ENCODE measurements at places on chromosomes 1 and 21.

DNA sequence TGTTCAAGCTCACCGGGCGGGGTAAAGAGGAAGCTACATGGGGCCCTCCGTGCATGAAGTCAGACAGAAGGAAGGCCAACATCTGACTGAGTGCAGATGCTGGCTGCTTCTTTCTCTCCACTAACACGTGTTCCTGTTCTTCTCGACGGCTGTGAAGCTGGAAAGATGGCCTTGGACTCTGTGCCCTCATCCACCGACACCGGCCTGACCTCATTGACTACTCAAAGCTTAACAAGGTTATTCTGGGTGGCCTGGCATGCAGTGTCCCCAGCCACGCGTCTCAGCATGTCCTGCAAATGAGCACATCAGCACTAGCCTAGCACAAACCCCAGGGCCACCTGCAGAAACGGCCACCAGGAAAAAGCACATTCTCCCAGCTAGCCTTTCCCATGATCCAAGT, 41.2 kb downstream of the ACTN2 start:
- DNase-seq: no peak

GRCh38 chr1:27141266-27142003, 13.5 kb downstream of the SLC9A1 start:
- no peak for DNase-seq

DNA sequence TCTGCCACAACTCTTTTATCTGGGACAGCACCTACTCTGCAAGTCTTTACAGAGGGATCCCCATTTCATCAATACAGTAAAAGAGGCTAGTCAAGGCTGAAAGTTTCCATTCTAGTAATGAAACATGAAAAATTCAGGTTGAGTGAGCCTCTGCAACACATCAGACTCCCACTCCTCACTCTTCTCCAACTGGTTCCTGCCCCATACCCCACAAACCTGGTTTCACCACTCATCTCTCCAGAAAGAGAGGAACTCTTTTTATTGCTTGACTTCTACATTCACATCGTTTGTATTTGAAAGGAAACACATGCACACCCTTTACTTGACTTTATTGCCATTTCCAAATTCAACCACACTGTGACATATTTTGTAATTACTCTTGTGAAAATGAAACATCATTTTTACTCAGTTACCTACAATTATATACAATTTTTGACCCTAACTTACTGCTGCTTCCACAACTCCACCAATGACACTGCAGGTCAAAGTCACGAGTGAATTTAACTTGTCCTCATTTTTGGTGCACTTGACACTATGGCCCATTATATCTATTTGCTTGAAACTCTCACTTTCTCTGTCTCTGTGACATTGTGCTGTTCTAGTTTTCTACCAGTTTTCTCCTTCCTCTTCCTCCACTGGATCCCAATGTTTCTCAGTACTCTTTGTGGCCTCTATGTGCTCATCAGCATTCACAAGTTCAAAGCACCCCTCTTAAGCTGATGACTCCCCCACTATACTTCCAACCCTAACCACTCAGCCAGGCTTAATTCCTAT, 8.0 kb downstream of the STX6 start:
- no peak for DNase-seq

DNA sequence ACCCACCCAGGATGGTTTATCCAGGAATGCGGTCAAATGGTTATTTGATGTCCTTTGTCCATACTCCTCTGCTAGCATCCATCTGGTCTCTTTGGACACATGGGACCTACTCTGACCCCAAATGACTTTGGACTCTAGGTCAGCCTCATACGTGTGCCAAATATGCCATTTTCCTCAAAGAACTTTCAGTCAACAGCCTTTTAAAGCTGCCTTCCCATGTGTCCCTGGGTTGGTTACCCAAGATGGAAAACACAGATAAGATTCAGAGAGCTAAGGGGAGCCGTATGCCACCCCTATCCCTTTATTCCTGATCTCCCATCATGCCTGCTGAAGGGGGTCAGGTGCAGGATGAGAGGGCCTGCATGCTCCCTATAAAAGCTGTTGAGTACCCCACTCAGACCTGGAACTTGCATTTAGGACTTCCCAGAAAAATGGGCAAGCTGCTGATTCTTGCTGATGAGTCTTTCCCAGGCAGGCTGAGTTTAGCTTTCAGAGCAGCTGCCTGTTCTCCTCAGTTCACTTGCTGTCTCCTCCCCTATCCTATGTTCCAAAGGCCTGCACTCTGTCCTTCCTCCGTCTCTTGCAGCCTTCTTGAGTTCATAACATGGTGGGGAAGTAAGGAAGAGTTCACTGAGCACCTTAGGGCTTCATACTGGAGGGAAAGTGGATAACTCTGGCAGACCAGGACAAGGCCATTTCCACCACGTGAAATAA, 19.8 kb downstream of the CHI3L2 start:
- no peak for DNase-seq

DNA sequence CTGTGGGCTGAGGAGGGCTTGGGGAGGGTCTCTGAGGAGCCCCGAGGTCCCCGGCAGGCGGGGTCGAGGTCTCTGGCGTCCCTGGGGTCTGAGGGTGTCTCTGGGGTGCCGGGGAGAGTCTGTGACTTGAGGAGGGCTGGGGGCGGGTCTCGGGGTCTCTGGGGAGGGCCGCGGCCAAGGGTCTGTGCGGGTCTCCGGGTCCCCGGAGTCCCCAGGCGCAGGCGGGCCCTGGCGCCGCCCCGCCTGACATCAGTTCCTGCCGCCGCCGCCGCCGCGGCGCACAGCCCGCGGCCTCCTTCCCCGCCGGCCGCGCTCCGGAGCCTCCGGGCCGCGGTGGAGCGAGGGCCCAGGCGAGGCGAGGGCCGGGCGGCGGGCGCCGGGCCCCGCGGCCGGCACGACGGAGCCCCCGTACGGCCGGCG, at the start of gene PLEKHM2:
TSS of gene PLEKHM2 (plus strand) at position 279 of the 420 bp plus-strand sequence. CDS start 239 bp downstream, outside the sequence.
- DNase-seq: peak; percentile 79

- DNase-seq: peak; percentile 51
Observed at GRCh38 chr21:20443558-20444155, 554.6 kb upstream of the NCAM2 start.

- DNase-seq: no peak
Observed at GRCh38 chr1:235511470-235512240, 7.4 kb upstream of the B3GALNT2 start.

GRCh38 chr1:18384471-18384870, 96.3 kb upstream of the KLHDC7A start:
- no peak for DNase-seq

DNA sequence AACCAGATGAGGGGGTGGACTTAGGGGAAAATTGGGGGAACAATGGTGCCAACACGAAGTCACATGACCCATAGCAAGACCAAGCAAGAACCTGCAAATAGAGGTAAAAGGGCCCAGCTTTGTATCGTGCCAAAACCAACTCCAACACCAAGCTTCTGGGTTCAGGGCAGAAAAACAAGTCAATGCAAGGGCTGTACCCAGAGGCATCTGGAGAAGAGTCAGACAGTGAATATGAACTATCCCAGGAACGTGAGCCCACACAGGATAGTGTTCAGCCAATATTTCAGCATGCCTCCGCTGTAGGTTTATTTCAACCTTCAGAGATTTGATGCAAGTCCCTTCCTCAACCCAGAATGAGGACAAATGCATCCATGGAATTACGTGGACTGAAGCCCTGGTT, 15.0 kb upstream of the ZMYM6 start:
- DNase-seq: no peak

DNA sequence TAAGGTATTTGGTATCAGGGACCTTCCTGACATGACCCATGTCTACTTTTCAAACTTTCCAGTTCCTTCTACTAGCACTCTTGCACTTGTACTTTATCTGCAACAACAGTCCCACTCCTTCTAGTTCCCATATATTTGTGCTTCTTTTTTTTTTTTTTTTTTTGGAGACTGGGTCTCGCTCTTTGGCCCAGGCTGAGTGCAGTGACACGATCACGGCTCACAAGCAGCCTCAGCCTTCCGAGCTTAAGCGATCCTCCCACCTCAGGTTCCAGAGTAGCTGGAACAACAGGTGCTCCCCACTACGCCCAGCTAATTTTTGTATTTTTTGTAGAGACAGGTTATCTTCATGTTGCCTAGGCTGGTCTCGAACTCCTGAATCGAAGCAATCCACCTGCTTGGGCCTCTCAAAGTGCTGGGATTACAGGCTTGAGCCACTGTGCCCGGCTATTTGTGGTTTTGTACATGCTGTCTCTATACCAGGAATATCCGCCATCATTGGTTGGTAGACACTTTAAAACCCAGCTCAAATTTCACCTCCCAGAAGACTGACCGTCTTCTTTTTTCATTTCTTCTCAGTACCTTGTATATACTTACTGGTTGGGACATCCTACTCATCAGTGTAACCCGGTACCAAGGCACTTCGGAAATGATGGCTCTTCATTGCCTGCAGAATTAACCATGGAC, 1.1 kb downstream of the ZMYM1 start:
- no peak for DNase-seq

DNA sequence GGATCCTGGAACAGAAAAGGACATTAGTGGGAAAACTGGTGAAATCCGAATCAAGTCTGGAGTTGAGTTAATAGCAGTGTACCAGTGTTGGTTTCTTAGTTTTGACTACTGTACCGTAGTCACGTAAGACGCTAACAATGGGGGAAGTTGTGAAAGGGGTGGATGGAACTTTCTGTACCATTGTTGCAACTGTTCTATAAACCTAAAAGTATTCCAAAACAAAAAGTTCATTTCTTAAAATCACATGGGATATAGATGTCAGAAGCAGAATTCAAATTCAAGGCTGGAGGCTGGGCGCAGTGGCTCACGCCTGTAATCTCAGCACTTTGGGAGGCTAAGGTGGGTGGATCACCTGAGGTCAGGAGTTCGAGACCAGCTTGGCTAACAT, 16.9 kb downstream of the ARHGEF19 start:
- DNase-seq: no peak

DNA sequence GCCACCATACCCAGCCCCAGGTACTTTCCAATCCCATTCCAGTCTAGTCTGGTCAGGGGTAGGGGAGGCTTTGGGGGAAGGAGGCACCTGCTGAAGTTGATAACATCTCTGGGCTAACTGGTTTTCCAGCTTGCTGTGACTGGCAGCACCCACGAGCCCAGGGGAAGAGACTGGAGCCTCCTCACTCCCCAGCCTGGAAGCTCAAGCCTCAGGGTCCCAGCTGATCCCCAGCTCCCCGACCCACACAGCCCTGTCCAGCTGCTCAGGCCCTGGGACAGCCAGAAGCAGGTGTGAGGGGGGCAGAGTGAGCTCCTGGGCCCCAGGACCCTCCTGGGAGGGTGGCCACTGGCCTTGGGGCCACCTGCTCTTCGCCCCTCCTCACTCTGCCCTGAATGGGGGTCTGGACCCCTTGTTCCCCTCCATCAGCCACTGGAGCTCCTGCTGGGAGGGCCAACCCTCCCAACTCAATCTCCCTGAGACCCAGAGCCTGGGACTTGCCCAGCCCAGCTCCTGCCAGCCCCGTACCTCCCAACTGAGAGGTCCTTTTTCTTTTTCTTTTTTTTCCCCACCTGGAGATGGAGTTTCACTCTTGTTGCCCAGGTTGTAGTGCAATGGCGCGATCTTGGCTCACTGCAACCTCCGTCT, 23.5 kb upstream of the RNU1-4 start:
- no peak for DNase-seq

GRCh38 chr1:248703674-248704073, 1.1 kb upstream of the OR14I1 start:
- no peak for DNase-seq

GRCh38 chr1:87170931-87171598, 157.6 kb upstream of the LMO4 start:
- DNase-seq: no peak

DNA sequence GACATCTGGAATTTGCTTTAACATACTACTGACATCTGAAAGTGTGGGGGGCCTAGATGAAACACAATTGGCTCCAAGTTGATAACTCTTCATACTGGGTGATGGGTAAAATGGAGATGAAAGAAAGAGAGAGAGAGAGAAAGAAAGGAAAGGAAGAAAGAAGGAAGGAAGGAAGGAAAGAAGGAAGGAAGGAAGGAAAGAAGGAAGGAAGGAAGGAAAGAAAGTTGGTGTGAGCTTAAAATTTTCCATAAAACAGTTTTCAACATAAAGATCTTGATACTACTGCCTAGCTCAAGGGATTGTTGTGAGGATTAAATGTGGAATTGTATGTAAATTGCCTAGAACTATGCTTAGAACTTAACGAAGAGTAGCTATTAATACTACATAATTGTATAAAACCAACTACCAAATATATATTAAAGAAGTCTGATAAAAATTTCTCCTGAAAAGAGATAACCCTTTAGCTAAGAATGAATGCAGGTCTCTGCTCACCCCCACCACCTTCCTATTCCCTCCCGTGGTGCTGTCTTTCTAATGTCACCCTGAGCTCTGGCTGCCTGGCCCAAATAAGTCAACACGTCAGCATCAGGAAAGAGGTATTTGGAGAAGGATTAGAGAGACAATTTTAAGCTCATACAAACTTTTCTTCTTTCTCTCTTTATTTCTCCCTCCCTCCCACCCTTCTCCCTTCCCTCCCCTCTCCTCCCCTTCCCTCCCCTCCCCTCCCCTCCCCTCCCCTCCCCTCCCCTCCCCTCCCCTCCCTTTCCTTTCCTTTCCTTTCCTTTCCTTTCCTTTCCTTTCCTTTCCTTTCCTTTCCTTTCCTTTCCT, 89.3 kb upstream of the SGIP1 start:
- no peak for DNase-seq

DNA sequence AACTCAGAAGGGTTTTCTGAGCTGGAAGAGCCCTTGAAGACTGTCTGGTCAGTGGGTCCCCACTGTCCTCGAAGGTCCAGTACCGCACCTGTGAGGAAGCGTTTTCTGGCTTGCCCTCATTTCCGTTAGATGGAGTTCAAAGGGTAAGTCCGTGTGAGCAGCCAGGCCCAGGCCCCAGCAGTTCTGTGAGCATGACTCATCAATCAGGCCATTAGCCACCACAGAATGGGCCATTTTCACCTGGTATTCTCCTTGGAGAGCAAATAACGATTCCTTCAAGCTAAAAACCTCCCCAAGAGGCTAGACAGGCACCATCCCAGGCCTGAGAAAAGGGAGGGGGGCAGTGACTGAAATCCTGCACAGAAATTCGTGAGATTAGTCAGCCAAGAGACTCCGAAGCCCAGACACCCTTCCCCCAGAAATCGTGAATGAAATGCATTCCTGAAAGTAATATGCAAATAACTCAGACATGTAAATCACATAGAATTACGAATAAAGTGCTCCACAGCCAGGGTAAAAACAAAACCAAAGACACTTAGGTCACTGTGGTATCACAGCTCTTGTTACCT, 66.0 kb downstream of the BCAR3 start:
- DNase-seq: no peak

DNA sequence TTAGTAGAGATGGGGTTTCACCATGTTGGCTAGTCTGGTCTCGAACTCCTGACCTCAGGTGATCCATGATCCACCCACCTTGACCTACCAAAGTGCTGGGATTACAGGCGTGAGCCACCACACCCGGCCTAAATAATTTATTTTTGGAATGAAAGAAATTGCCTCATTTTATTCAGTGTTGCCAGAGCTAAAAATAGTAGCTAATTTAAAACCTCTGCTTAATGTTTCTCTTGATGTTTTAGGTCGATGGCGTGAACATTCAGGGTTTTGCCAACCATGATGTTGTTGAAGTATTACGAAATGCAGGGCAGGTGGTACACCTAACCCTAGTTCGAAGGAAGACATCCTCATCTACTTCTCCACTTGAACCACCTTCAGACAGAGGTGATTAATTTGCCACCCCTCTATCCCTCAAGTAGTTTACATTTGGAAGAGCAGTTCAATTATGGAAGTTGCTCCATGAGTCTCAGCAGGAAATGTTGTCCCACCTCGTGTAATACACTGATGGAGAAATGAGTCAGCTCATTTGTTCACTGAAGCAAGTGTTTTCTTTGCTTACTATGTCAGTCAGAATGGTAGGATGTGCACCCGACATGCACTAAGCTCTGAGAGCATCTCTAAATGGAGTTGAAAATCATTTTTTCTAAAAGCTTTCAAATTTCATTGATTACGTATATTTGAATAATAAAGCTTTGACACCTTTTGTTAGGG, 54.9 kb downstream of the PATJ start:
- DNase-seq: no peak

- no peak for DNase-seq
Observed at GRCh38 chr1:34212673-34213072, 36.0 kb downstream of the C1orf94 start.

Data from erythroblast (primary cell).